ENCODE measurements at places on chromosomes 5 and 9.
A peak's percentile ranks its signal among the peaks of the same experiment; 100 is the strongest.

- DNase-seq, result no peak
Observed at GRCh38 chr9:130898552-130898852, 1.9 kb upstream of the QRFP start.

DNA sequence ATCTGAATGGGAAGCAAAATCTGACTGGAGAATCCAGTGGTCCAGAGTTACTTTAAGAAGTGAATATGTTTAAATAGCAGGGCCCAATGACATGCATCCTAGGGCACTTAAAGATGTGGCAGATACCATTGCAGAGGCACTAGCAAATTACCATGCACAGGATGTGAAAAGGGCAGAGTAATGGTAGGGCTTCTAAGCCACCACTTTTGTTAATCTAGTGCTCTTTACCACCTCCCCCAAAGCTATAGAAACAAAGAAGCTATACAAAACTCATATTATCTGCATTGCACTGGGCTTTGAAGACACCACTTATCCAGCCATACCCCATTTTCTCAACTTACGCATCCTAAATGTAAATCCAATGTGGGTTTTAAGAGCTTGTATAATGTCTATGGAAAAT, 81.2 kb downstream of the ZCCHC7 start:
- no peak for DNase-seq

GRCh38 chr5:134176511-134177368, at the start of gene SKP1:
Gene SKP1 (minus strand): TSS chr5:134176950. CDS start chr5:134174022, 2,928 bp downstream.
- DNase-seq, result peak; percentile 79

GRCh38 chr5:56549096-56549886, 266.1 kb upstream of the MAP3K1 start:
- DNase-seq, result no peak

- no peak for DNase-seq
Observed at GRCh38 chr5:34570143-34570542, 86.0 kb upstream of the RAI14 start.

DNA sequence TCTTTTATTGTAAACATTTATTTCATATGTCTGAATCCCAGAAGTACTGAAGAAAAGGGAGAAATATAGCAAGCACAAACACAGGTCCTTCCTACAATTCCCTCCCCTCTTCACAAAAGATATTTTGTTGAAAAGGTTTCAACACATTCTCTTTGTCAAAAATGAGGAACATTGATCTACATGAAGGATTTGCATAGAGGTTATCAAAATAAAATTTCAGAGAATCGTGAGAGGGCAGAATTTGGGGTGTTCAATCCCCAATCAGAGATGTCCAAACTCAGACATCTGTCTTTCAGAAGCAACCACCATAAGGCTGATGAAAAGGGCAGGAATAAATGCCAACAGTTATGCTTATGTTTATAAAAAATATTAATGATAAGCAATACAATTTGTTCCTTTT, 69.2 kb downstream of the MARCHF3 start:
- no peak for DNase-seq

GRCh38 chr5:81058121-81058520, 98.0 kb downstream of the RASGRF2 start:
- no peak for DNase-seq

DNA sequence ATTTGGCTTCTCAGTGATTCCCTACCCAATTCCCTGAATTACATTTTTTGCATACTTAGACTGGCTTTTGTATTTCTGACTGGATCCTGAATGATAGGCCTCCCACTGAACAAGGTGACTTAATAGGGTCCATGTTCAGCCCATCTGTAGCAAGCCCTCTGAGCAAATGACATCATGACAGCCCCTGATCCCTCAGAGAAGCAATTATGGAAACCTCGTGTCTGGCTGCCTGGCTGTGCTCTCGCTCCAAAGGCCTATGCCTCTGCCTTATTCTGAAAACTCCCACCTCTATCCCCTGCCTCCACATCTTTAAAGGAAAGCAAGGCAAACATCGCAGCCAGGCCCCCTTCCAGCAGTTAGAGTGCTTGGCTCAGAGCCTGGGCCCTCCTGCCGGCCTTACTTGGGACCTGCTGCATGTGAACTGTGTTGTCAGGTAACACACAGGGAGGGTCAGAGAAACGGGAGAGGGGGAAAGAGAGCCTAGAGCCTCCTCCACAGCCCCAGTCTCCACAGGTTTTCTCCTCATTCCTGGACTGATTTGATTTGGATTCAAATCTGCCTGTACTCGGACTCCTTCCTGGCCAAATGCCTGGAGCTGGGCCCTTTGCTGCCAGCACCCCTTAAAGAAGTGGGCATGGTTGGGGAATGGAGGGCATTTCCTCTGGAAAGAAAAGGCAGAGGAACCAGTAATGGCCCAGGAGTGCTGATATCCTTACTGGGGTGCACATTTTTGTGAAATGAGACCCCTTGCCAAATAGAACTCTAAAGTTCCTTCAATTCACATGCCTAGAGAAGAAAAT, 3.8 kb downstream of the DCANP1 start:
- DNase-seq, result no peak

DNA sequence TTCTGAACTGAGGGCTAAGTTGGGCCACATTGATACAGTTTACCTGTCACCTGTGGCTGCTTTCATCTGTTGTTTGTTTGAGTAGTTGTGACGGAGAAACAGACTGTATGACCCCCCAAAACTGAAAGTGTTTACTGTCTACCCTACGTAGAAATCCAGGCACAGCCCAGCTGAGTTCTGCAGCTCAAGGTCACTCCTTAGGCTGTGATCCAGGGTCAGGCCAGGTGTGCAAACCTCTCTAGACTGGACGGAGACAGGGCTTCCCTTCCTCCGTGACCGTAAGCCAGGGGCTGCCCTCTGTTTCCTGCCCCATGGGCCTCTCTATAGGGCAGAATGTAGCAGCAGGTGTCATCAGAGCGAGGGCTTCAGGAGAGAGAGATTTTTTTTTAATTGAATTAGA, 207.9 kb upstream of the OTULINL start:
- no peak for DNase-seq

DNA sequence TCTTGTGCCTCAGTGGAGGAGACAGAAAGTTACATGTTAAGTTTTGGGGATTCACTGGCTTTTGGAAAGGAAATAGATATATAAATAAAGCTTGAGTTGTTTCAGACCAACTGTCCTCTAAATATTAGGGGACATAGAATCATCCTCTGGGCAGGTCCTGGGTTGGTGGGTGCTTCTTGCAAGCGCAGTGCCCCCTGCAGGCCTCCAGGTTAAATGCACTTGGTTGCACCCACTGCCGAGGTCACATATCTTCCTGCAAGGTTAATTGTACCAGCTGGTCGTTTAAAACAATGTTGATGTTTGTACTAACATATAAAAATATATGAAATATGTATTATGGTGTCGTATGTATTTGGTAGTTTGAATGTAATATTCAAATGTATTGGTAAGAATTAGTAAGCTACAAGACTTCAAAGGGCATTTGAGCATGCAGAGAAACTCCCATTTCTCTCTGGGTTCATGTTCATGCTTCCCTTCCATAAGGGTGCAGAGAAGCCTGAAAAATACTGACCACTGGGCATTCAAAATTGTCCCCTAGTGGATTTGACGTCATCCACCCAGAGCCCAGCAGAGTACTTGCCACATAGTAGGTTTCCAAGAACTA, 87.0 kb downstream of the ZNF618 start:
- DNase-seq, result no peak

DNA sequence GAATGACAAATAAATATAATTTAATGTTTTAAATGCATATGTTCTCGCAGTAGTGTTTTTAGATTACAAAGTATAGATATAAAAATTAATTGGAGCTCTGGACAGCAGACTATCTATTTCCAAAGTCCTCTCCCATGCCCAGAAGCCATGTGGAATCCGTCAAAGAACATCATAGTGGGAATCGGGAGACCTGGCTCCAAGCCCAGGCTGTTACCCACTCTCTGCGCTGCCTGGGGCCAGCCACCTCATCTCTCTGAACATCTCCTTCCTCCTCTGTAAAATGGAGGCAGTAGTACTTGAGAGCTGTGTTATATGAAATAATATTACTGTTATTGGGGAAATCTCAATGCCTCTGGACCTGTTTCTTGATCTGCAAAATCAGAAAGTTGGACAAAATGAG, 58.1 kb upstream of the SLC30A5 start:
- no peak for DNase-seq

DNA sequence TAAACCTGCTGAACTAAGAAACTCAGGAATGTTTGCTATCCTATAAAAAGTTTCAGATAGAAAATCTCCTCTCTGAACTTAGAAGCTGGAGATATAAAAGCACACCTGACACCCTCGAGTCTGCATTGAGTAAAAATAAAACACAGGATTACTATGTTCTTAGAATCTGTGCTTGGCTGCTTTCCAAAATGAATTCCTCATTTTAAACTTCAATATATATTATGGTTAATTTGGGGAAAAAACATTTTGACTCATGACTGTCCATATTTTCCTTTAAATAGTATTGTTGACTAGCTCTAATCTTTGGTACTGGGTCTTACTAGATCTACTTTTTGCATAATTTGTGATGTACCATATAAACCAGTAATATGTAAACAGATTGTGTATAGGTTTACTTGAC, 36.7 kb downstream of the FBXW2 start:
- no peak for DNase-seq

- no peak for DNase-seq
Observed at GRCh38 chr9:120745278-120745677, 31.0 kb upstream of the MEGF9 start.

GRCh38 chr5:142680605-142681259, 5.2 kb downstream of the FGF1 start:
- DNase-seq, result no peak

DNA sequence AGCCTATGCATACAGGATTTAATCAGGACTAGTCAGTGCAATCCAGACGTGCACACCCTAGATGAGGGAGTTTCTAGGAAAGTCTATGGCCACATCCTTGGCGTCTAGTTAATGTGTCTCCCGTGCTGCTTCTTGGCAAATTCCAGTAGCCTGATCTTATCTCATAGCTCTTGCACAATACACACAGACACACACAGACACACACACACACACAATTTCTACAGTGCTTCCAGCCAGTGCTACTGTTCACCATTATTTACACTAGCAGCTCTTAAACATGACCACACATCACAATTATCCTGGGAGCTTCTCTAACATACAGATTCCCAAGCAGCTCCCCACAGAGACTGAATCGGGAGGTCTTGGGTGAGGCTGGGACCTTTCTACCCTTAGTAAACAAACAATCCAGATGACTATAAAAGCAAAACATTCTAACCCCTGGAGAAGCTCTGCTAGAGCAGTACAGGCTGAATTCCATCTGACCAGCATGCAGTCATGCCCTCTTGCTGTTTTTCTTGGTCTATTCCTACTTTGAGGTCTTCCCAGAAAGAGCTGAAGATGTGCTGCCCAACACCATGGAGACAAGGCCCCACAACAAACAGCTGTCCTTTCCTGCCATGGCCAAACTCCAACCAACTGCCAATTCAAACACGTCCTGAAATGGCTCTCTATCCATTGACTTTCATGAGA, 236.6 kb downstream of the DEPDC1B start:
- DNase-seq, result no peak

DNA sequence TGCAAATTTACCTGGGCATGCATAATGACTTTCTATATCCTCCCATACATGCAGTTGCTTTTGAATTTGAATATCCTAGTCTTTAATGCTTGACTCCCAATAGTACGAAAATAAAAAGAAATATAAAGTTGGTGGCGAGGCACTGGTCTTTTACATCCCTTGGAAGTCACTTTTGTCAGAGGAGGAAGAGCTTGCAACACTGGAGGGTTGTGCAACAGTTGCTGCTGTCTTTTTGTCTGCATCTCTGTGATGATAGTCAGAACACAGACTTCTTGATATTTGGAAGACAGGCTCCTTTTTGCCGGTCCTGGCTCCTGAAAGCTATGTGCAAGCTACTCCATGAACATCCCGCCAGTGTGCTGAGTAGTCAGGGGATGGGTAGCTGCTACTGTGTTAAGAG, 16.8 kb upstream of the SGCD start:
- DNase-seq, result no peak

GRCh38 chr5:593511-593910, 18.6 kb upstream of the CEP72 start:
- DNase-seq, result no peak

- DNase-seq, result no peak
Observed at GRCh38 chr9:82776508-82776907, 286.4 kb downstream of the RASEF start.

- DNase-seq, result peak; percentile 77
Observed at GRCh38 chr5:157172403-157172802, 6.3 kb upstream of the GARIN3 start.

GRCh38 chr5:112201141-112201540, 217.9 kb downstream of the EPB41L4A start:
- DNase-seq, result no peak

GRCh38 chr9:18058564-18059442, 415.1 kb upstream of the ADAMTSL1 start:
- DNase-seq, result no peak

DNA sequence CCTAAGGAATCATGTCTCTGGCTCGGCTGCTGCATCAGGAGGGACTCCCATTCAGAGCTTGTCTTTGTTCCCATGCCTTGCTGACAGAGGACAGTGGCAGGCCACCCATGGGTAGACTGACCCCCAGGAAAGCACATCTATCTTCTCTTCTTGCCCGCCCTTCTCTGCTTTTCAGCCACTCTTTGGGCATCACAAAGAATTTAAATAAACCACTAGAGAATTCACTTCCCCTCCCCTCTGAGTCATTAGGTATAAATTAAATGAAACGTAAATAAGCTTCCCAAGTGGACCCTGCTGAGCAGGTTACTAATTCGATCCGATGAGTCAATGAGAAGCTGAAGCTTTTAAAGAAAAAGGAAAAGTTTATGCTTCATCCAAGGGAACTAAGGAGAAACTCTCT, 97.0 kb downstream of the DRD1 start:
- DNase-seq, result no peak

GRCh38 chr9:33153001-33153400, 14.1 kb downstream of the B4GALT1 start:
- DNase-seq, result no peak

DNA sequence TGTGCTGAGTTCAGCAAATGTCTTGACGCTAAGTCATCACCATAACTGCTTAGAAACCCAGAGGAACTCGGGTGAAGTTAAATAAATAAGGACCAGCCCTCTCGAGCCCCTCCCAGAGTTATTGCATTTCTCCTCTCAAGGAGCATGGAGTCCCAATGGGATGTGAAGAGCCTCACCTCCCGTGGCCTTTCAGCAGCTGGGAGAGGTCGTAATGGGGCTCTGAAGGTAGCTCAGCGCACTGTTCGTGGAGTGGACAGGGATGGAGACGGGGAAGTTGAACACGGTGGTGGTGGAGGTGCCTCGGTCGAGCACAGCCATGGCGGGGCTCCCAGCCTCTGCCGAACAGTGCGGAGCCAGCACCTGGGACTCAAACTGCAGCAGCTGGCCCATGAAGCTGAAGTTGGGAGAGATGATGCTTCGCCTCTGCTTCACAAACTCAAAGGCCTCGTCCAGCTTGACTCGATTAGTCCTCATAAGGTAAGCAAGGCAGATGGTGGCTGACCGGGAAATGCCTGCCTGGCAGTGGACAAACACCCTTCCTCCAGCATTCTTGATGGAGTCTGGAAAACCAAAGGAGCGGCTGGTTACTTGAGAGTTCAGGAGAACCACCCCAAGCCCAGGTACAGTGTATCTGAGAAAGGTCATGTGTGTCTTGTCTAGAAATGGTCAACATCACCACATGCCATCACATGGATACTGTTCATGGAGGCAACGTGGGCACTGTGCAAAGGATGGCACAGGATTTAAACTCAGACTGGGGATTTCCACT, 2.2 kb downstream of the DUSP1 start:
- DNase-seq, result peak; percentile 26

- peak; percentile 36 for DNase-seq
Observed at GRCh38 chr9:136107155-136107952, 11.3 kb downstream of the TMEM250 start.
